ENCODE measurements at places on chromosomes 2 and 18.

DNA sequence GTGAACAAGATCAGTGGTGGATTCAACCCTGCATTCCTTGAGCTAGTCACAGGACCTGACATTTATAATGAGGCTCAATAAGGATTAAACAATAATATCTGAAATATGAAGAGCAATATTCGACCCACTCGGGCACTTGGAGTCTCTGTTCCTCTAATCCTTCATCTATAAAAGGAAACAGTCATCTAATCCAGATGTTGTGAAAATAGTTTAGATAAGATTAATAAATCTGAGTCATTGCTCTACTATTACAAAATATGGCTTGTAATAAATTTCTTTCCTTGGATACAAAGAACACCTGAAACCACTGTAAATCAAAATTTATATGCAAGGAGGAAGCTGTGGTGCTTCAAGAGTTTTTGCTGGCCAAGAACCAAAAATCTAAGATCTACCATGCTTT lies 846.9 kb upstream of the ACVR2A start:
- no peaks in the 10 kb centered on the region for H3K27me3 ChIP-seq
- no peak overlapping the region for H3K4me3 ChIP-seq
- no peaks in the 10 kb centered on the region for H3K36me3 ChIP-seq
- no peak for DNase-seq
- no peak overlapping the region for H3K27ac ChIP-seq

GRCh38 chr18:75827751-75828287 lies 400.3 kb upstream of the SMIM21 start:
- no peaks in the 10 kb centered on the region for H3K36me3 ChIP-seq
- no peak overlapping the region for H3K4me3 ChIP-seq
- no peaks in the 10 kb centered on the region for H3K4me1 ChIP-seq
- H3K27me3 ChIP-seq = no peaks in the 10 kb centered on the region
- H3K27ac ChIP-seq = no peak overlapping the region
- DNase-seq = no peak

DNA sequence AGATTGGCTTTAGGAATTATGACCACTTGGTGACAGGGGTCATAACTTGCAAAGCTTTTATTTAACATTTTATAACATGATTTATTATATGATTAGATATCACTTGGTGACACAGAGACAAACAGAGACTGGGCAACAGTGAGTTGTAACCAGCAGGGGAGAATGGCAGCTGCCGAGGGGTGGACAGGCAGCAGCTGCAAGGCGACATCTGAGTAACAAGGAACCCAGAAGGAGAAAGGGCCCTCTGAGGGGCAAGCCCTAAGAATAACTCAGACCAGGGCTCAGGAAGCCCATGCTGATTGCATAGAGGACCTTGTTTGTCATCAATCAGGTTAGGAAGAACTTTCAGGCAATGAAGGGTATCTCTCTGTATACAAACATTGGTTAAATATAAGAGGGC lies 339.9 kb upstream of the SOX11 start:
- H3K27me3 ChIP-seq = no peaks in the 10 kb centered on the region
- H3K27ac ChIP-seq = no peak overlapping the region
- H3K4me1 ChIP-seq = no peaks in the 10 kb centered on the region
- H3K36me3 ChIP-seq = no peaks in the 10 kb centered on the region

DNA sequence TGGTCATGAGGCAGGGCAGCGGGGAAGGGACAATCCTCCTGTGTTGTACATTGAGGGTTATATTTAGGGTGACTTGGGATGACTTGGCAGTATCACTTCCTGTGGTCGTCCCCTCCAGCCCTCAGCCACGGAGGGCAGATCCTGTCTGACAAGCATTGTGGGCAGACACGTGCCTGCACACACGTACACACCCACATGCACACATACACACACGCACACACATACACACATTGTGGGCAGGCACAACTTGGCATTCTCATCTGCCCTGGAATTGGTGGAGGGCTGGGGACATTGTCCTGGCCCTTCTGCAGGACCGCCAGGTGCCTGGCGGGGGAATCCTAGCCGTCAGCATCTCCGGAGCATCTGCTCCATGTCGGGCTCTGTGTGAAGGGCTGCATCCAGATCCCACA lies 47.6 kb downstream of the ODC1 start:
- no peaks in the 10 kb centered on the region for H3K27me3 ChIP-seq
- no peak overlapping the region for H3K4me3 ChIP-seq
- peaks cover 30% of the 10 kb centered on the region for H3K36me3 ChIP-seq

- H3K4me1 ChIP-seq = peaks cover 30% of the 10 kb centered on the region
- DNase-seq = peak; percentile 56
- H3K4me3 ChIP-seq = peak overlapping the region; percentile 31
- H3K27ac ChIP-seq = no peak overlapping the region
- peaks cover 7% of the 10 kb centered on the region for H3K36me3 ChIP-seq
Measured at GRCh38 chr18:79396431-79397246, 909 bp downstream of the NFATC1 start.

DNA sequence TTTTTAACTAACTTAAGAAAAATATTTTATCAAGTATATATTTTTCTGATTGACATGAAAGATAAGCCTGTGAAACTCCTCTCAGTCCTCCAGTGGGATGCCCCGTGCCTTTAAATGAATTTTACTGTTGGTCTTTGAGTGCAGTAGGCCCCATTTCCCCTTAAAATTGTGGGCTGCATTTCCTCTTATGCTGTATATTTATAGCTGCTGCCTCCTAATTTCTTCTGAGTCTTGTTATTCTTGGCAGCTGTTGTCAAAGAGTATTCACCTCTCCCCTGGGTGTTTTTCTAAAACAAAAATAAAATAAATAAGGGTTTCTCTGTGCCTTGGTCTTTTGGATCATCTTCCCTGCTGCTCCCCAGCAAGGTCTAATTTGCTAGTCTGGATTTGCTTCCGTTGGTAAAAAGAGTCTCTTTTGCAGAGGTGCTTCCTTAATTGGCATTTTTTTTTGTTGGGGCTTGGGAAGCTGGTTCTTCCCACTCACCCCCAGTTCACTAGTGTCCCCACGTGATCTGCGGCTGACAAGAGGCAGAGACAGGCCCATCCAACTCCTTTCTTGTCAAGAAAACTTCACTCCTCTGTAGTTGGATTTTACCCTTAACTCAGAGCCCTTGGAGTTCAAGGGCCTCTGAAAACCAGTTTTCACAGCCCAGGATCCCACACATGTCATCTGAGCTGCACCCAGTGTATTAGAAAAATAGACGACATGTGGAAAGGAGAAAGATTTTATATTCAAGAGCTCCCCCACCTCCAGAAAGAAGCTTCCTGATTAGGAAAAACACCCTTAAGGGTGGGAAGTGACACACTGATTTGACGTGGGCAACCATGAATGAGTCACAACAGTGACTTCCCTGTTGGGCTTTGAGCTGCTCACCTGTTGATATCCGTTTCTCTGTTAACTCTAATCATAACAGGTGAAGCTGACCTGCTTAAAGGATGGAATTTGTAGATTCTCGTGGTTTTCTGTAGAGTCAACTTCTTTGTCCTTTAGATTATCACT lies 431.5 kb downstream of the DCDC2C start:
- no peak overlapping the region for H3K27ac ChIP-seq
- H3K4me3 ChIP-seq = no peak overlapping the region
- H3K36me3 ChIP-seq = no peaks in the 10 kb centered on the region
- no peaks in the 10 kb centered on the region for H3K27me3 ChIP-seq
- no peak for DNase-seq

All from activated CD8-positive, alpha-beta T cell treated with anti-CD3 and anti-CD28 coated beads, Interleukin-2, amount 10 ng/mL, durations not matched to agents 7 days and 5 days (primary cell).